GM19239 (cell line): ENCODE measurements at places on chromosomes 2 and 18.

DNA sequence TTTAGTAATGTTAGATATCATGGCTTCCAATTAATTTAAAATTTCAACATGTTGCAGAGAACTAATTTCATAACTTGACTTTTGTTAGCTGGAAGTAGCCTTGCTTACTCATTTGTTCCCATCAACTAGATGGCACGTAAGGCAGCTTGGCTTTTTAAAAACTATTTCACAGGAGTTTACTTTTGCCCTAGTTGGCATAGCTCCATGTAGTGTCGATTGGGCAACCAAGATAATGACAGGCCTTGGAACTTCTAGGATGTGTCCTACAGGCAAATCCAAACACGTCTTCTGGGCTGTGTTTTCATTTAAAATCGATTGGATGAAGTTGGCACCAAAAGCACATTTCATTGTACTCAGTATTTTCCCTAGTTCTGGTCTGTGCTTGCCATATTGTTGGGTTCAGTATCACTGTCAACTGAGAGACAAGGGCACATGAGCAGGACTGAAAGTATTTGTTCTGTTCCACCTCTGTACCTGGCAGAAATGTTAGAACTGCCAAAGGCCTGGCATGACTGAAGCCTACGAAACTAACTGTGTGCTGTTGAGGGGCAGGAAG, 29.4 kb downstream of the HADHB start:
- DNase-seq, result no peak

DNA sequence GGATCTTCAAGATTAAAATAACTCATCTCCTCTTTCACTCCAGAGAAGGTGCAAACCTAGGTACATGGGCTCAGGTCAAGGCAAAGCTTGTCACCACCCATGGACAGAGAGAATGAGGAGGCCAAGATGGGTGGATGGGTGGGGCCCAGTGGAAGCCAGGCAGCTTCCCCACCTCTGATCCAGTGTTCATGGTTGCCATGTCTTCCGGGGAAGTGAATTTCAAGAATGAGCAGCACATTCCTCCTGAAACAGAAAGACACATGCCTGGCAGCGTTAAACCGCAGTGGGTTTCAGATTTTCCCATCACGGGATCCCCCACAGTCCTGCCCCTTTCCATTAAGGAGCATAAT, 301.7 kb downstream of the EIPR1 start:
- no peak for DNase-seq

GRCh38 chr2:219520079-219520478, 5.8 kb downstream of the ASIC4 start:
- DNase-seq, result no peak

- no peak for DNase-seq
Observed at GRCh38 chr18:13548106-13548819, 178.1 kb downstream of the FAM210A start.

DNA sequence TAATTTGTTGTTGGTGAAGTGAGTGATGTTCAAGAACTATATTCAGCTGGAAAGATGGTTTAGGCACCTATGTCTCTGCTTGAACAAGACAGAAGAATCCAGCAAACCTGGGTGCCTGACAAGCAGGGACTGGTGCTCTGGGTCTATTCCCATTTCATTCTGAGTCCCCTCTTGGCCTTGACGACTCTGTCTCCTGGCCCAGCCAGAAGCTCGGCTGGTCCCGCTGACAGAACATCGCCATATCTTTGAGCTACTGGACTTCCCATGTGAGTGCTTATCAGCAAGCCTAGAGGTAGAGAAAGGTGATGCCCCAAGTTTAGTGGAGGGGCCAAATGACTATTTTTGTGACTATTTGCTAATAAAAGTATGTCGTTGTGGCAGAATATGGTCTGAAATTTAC, 48.2 kb downstream of the SDC1 start:
- no peak for DNase-seq

DNA sequence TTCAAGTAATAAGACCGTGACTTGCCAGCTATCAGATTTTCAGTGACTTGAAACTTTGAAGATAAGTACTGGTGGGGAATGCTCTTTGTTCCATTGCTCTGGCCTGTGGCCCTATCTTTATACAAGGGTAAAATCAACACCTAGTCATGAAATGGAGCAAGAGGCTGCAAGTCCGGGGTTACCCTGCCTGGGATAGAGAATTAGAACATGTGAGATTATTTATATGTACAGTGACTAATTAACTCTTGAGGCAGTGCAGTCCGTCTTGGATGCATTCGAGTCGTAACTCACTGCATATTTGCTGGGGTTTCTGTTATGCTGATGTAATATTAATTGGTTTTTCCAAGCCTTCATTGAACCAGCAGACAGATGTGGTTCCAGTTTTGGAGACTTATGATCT, 105.8 kb upstream of the LYPD6 start:
- DNase-seq, result no peak

DNA sequence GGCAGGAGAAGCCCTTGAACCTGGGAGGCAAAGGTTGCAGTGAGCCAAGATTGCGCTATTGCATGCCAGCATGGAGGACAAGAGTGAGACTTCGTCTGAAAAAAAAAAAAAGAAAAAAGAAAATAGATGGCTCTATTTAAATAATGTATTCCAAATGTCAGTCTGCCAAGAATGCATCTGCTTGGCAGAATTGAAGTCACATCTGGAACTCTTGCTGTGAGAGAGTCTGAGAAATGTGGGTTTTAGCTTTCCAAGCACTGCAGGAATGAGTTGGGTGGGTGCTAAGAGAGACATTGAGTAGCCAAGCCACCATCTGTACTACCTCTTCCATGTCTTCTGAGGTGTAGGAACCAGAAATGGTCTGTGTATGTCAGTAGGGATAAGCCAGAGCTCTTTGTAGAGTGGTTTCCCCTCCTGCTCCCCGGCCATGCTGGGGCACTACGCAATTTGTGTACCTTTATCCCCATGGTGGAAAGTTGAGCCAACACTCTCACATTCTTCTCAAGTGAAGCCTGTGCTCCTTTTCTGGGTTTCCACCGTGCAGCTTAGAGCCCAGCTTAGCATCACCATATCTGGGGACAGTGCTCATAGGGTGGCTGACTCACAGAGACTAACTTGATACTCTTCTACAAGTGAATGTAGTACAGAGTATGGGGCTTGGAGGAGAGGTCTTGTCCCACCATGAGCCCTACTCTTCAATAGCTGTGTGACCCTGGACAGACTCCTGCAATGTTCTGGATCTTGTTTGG, 25.3 kb downstream of the IL1F10 start:
- no peak for DNase-seq

DNA sequence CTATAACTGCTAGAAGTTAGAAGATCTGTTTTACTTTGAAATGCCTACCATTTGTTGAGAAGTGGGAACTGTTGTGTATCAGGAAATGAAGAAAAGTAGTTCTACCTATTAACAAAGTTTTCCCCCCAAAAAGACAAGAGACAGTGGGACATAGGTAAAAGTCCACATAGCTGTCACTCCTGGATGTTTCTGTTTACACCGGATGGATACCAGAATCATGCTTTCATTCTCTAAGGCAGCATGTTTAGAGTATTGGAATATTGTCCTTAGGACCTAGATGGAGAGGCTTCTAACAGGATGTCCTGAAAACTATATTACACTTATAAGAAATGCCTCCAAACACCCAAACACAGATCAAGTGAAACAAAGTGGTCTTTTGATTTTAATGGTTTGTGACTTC, 143.1 kb downstream of the MCFD2 start:
- no peak for DNase-seq

DNA sequence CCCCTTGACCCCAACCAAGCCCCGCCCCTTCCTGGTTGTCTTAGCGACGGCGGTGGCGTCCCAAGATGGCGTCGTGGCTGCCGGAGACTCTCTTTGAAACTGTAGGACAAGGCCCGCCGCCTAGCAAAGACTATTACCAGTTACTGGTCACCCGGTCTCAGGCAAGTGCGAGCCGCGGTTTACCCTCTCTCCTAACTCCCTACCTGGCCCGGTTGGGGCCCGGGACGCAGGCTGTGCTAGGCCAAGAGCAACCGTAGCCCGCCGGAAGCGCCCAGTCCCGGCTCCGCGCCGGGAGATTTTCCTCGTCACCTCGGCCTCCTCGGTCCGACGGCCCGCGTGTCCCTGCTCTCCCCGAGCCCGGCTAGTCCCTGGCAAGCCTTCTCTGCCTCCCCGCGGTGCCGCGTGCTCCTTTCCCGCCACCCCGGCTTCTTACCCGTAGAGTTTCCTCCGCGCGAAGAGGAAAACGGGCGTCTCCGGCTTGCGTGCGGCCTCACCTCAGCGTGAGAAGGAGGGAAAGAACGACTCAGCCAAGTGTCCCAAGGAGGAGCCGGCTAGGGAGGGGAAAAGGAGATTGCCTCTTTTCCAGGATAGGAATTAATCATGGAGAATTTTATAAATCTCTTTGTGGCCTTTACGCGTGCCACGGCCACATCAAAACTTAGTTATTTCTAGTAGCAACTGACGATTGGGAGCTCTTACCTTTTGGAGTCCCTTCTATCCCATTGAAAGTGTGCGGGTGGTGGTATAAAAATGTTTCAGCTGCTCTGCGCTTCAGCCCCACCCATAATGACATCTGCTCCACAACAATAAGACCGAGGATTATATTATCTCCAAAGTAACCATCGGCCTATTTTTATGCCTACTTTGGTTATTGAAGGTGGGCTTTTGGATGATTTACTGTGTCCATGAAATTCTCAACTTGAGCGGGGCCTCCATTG, at the start of gene FBXO36:
FBXO36 (plus strand) TSS at position 55 of the 938 bp plus-strand sequence; CDS start at position 66, 11 bp downstream.
- DNase-seq, result peak; percentile 60

DNA sequence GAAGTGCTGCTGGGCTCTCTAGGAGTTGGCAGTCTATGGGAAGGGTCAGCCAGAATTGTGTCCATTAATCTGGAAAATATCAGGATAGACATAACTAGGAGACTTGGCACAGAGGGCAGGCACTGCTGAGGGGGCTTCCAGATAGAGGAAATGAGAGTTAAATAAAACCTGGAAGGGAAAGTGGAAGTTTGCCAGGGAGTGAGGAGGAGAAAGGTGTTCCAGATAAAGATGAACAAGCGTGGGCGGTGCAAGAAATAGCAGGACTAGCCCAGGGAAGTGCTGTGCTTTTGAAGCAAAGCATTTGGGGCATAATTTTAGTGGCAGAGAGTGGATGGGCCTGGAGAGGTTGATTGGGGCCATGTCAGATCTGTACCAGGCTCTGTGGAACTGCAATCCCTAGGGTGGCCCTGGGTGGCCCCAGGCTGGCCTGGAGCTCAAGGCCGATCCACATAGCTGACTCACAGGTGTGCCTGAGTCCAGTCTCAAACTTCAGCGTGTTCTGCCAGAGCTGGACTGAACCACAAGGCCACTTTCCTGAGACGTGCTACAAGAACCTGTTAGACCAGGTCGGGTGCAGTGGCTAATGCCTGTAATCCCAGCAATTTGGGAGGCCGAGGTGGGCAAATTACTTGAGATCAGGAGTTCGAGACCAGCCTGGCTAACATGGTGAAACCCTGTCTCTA, 26.9 kb downstream of the GALM start:
- DNase-seq, result no peak

- DNase-seq, result no peak
Observed at GRCh38 chr2:178271629-178272333, 77.5 kb downstream of the OSBPL6 start.

- no peak for DNase-seq
Observed at GRCh38 chr2:46548103-46548486, 68.7 kb downstream of the TMEM247 start.

DNA sequence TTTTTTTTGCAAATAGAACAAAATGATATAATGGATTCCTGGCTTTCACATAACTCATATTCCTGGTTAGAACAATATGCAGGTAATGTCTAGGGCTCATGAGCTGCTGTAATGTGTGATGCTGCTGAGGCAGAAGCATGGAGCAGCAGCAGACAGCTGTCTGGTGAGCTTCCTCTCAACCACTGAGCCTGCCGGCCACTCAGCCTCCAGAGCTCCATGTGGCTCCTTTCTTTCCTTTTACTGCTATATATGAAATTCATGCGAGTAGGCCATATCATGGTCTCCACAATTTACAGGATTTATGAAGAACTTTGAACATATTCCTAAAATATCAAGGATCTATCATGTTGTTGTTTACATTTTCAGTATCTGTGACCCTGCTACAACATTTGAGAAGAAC, 120.9 kb downstream of the MEP1B start:
- DNase-seq, result no peak

- DNase-seq, result no peak
Observed at GRCh38 chr2:72827966-72828646, 2.3 kb upstream of the EXOC6B start.

DNA sequence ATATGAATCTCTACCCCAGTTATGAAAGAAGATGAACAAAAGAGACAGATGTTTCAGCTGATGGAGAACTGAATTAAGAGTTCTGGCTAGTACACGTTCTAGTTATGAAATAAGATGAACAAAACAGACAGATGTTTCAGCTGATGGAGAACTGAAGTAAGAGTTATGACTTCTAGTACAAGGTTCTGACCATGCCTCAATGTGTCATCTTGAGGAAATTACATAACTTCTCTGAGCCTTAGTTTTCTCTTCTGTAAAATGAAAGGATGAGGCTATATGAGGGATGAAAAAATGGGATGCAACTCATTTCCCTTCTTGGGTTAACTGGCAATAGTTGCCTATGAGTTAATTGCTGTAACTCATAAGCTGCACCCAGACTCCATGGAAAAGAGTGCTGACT, 92.9 kb upstream of the WDR75 start:
- DNase-seq, result no peak

DNA sequence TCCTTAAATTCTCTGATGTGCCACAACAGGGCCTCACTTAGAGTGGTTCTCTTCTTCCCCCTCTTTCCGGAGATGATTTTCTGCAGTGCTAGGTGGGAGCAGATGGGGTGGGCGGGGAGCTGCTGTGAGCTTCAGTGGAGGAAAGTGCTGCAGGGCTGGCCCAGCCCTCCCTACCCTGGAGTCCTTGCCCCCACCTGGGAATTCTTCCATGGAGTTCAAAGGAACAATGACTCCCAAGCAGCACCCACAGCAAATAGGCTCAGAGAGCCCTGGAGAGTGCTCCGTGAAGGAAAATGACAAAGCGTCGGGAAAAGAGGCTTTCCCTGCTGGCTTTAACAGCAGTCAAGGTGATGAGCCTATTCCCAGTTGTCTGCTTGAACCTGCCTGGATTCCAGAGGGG, 28.8 kb downstream of the LOXHD1 start:
- DNase-seq, result no peak

DNA sequence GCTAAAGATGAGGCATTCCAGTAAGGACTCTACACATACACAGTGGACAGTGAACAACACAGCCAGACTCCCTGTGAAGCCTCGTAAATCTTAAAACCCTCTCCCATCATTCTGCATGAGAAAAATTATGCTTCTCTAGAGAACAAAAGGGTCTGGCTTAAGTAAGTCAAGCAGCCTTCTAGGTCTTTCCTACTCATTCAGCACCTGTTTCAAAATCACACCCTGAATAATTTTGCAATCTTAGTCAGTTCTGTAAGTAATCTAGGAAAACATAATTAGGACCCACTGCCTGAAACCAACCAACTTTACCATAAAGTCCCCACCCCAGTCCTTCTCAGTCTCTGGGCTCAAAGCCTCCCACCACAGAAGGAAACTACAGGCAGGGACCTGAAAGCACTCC, 19.7 kb downstream of the IAH1 start:
- no peak for DNase-seq

GRCh38 chr2:23510471-23510870, 125.5 kb downstream of the KLHL29 start:
- DNase-seq, result no peak

- no peak for DNase-seq
Observed at GRCh38 chr2:222703886-222704285, 32.4 kb downstream of the MOGAT1 start.

- no peak for DNase-seq
Observed at GRCh38 chr18:76209597-76209996, 285.4 kb downstream of the ZNF516 start.

- no peak for DNase-seq
Observed at GRCh38 chr18:13546638-13547037, 179.7 kb downstream of the FAM210A start.
